ENCODE measurements at places on chromosomes 6 and 20.
A peak's percentile ranks its signal among the peaks of the same experiment; 100 is the strongest.

- no peak for DNase-seq
These were observed 63.2 kb downstream of the WASF1 start for GRCh38 chr6:110116258-110116657.

DNA sequence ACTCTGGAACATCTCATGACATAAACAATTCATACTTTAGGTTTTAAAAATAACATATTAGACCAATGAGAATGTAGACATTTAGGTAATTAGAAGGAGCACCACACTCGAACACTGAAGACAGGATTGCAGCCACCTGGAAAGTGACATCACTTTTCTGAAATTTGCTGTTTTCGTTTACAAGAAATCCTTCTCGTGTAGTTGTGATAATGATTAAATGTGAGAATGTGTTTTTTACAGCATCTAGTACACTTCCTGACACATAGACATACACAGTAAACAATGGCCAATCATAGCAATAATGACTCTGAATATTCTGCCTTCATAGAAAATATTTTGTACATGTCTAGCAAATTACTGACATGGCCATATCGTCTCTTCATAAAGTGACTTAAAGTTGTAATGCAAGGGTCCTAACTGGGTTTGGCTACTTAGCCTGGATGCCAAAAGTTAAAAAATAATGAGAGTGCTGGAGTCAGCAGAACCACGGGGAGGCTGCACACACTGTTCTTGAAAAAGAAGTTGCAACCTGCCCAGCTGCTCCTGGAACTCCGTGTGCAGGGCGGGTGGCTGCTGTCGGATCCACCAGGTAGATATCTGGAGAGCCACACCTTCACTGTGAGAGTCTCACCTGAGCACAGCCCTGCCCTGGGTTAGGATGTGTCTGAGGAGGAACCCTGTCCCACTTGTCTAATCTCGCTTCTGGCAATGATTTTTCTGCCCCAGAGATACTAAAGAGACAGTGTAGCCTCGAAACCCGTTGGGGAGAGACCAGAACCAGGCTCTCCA, 212.9 kb downstream of the QKI start:
- DNase-seq = no peak

DNA sequence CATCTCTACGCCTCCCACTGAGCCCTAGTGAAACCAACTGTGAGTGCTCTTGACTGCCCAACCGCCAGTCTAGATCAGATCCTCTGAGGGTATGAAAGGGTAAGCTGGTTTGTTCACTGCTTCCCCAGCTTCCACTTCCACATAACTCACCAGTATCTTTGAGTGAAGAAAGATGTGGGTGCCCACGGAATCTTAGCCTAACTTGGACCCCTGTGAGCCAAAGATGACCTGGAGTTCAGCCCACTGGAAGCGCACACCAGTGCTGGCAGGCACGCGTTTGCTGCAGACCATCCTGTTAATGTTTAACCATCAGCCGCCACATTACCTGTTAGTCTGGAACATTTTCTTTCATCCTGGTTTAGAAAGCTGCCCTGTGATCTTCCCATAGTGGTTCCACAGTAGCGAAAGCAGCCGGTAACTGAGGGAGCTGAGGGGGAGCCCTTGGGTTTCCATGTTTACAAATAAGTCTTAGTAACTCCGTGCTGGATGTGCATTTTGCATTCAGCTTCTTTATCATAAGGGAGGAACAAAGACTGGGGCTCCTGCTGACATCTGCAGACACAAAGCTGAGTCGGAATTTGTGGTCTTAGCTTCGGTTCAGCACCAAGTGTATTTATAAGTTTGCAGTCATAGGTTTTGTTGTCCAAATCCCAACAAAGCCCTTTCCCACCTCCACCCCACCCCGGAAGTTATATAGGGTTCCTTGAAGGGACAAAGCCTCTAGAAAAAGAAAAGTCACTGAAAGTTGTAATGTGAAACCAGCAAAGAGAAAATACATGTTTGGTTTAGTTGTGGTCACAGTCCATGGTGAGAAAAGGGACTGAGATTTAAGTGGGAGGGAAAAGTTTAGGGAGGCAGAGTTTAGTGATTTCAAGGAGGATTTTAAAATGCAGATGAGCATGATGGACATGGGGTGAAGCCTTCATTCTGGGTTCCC, 71.0 kb downstream of the SSR1 start:
- no peak for DNase-seq

GRCh38 chr20:20585146-20585545, 127.3 kb downstream of the RALGAPA2 start:
- no peak for DNase-seq

DNA sequence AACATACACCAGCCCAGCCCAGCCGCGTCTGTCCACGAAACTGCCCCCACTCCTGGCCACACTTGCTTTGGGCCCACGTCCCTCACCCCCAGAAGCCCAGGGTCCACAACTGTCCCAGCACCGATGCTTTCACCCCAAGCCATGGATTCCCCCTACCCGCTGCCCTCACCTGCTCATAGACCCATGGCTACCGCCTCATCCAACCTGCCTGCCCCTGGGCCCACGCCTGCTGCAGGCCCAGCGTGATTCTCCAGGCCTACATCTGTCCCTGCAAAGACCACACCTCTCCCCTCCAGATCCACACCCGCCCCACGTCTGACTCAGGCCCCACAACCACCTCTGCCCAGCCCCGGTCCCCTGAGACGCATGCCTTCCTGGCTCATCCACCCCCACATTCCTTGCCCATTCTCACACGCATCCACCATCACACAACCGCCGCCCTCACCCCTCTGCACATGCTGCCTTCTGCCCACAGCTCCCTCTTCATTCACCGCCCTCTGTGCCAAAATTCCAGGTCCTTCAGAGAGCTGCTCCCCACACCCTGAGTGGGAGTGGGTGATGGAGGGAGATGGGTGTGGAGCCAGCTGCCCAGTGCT, 86.7 kb downstream of the GRM4 start:
- DNase-seq = no peak

DNA sequence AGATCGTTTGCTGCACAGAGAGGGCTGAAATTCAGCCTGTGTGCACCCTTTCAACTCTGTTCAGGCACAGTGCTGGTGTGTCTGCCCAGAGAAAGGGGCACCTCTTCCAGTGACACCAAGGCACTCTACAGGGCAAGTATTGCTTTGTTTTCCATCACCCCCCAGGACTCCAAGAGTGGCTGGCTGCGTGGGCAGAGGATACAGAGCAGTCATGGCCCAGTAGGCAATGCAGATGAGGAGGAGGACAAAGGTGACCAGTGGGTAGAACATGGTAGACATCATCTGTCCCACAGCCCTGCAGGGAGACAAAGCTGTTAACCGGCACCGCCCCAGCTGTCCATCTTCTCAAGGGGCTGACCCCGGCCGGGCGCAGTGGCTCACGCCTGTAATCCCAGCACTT, 6.7 kb upstream of the NEU1 start:
- no peak for DNase-seq

GRCh38 chr20:63101781-63102720, 95.3 kb upstream of the BHLHE23 start:
- peak; percentile 45 for DNase-seq

DNA sequence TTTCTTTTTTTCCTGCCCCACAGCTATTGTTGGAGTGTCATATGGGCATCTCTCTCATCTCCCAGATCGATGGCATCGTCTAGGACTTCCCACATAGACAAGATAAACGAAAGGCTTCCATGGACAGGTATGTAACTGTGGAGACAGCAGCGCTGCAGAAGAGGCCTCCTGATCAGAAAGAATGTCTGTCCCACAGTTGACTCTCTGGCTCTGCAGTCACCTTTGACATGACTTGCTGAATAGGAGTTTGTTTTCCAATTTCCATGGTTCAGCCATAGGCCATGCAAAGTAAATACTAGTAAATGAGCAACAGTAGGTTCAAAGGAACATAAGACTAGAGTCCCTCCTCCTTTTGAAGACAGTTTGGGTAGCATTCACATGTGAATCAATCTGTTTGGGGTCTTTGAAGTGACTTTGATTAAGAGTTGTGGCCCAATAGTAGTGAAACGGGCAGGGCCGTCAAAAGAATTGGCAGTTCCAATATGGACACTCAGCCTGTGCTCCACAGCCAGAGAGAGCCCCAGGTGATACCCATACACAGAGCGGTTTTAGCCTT, 134.7 kb upstream of the IFNGR1 start:
- no peak for DNase-seq

- no peak for DNase-seq
These were observed 64.9 kb downstream of the OPN5 start for GRCh38 chr6:47846752-47847151.

- no peak for DNase-seq
These were observed 275.1 kb downstream of the GRIK2 start for GRCh38 chr6:101668496-101669030.

- DNase-seq = no peak
These were observed 349.2 kb upstream of the HSF2 start for GRCh38 chr6:122050242-122050755.

GRCh38 chr20:62923669-62924441, 2.5 kb downstream of the DIDO1 start:
- no peak for DNase-seq

DNA sequence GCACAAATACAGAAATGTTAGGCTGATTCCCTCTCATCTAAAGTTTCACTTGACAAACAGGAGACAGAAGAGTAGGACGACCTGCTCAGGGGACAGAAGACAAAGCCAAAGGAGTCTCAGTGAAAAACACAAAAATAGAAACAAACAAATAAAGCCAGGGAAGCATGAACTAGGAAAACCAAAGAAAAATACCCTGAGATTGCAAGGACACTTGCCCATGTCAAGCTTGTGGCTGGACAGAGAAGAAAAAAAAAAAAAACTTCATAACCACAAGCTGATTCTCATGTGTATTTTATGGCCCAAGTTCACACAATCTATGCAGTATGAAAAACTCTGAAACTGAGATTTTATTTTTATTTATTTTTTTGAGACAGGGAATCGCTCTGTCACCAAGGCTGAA, 85.6 kb upstream of the BEND6 start:
- DNase-seq = no peak

- DNase-seq = no peak
These were observed 63.5 kb upstream of the FAM8A1 start for GRCh38 chr6:17536586-17536985.

GRCh38 chr6:35044145-35044745, 96.9 kb downstream of the TCP11 start:
- no peak for DNase-seq

DNA sequence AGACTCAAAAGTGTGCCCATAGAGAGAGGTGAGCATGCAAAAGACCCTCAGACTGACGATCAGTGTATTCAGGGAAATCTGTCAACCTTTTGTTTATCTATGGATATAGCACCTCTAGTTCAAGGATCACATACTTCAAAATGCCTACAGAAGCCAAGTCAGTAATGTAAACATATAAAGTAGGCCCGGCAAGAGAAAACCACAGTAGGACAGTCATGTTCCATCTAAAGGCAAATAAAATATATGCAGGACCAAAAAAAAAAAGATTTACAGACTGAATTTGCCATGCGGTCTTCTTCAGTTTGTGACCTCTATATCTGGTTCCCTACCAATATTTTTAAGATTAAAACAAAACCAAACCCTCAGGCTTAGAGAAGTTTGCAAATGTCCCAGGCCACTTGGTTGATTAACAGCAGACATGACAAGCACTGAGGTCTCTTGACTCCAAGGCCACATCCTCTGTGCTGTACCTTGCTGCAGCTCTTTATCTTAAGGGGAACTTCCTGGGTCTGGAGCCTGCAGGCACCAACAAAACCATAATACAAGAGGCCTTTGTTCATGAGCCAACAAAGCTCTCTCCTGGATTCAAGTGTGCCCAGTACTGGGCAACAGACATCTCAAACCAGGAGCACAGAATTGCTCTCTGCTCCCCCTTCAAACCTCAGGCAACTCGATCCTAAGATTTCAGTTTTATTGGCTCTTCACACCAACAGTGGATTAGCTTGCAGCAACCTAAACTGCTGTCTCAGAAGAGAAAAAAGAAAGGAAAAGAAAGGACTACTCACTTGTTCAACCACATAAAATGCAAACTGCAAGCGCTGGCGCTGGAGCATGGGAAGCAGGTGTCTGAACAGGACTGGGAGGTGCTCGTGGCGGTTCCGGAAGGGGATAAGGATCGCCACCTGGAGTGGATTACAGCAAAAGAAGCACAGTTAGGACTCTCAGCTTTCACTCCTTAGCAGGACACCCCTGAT, 71.7 kb downstream of the B4GALT5 start:
- DNase-seq = no peak

DNA sequence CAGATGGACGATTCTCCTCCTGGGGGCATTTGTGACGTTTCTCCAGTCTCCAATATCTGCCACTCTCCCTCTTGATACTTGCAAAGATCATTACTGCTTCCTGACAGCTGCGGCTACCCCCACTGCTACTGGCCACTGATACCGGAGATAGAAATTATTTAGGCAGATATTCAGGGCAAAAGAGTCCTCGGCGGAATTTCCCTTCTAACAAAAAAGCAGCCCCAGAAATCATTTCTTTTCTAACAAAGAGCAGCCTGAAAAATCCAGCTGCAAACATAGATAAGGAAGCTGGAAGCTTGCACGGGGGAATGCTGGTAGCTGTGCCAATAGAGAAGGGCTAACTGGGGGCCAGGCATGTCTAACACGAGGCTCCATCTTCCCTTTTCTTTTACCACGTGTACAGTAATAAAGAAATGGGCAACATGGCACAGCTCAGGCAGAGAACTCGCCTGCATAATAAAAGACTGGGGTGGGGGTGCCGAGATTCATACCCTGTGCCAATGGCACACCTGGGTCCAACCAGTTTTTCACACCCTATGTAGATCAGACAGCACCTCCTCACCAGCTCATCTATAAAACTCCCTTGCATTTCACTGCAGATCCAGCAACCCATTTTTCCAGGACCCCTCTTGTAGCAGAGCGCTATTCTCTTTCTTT, 6.1 kb downstream of the TP53RK start:
- no peak for DNase-seq

GRCh38 chr20:20439602-20440190, 71.8 kb downstream of the INSM1 start:
- DNase-seq = no peak

GRCh38 chr20:39745380-39745779, 783.2 kb downstream of the DHX35 start:
- no peak for DNase-seq

GRCh38 chr6:10230531-10230930, 184.3 kb downstream of the TFAP2A start:
- DNase-seq = no peak

- DNase-seq = no peak
These were observed 10.2 kb downstream of the POU3F2 start for GRCh38 chr6:98844244-98845210.

- no peak for DNase-seq
These were observed 167.9 kb upstream of the STMND1 start for GRCh38 chr6:16933961-16934360.

- DNase-seq = no peak
These were observed 30.7 kb upstream of the IRF4 start for GRCh38 chr6:360764-361373.

DNA sequence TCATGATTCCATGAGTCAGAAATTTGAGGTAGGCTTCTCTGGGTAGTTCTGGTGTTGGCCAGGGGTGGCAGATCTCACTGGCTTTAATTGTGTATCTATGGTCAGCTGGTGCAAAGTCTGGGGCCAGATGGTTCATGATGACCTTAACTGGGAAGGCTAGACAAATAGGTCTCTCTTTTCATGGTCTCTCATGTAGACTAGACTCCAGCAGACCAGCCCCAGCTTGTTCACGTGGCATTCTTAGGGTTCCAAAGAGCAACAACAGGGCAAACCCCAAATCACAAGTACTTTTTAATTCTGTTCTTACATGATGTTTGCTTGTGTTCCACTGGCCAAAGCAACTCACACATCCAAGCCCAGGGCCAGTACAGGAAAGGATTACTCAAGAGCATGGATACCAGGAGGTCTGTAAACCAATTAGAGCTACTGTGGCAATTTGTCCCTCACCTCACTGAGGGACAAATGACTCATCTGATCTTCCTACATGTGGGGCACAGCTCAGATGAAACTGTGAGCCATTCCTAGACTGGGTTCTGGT, 79.5 kb upstream of the PBOV1 start:
- DNase-seq = no peak
